Hippocampal formation (tissue), 2 donors: ENCODE measurements at places on chromosomes 7 and 10.

GRCh38 chr7:121876656-121877500 lies 3.9 kb downstream of the PTPRZ1 start:
- no peak for DNase-seq

DNA sequence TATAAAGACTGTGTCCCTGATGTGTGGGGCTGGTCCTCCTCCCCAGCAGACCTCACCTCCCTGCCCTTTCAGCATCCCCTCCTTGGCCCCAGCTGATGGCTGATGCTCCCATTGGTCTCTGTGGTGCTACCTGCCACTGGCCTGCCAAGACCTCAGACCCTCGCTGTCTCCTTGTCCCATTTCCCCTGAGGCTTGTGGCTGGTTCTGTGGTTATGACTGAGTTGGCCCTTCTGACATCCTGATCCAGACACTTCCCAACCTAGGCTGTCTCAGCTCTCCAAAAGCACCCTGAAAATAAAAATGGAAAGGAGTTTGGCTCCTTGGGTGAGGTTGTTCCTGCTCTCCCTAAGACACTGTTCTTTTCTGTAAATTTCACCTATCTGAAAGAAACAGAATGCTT lies 214.2 kb downstream of the RPS24 start:
- DNase-seq, result no peak

GRCh38 chr7:30430276-30430675 lies 48.3 kb downstream of the NOD1 start:
- no peak for DNase-seq

DNA sequence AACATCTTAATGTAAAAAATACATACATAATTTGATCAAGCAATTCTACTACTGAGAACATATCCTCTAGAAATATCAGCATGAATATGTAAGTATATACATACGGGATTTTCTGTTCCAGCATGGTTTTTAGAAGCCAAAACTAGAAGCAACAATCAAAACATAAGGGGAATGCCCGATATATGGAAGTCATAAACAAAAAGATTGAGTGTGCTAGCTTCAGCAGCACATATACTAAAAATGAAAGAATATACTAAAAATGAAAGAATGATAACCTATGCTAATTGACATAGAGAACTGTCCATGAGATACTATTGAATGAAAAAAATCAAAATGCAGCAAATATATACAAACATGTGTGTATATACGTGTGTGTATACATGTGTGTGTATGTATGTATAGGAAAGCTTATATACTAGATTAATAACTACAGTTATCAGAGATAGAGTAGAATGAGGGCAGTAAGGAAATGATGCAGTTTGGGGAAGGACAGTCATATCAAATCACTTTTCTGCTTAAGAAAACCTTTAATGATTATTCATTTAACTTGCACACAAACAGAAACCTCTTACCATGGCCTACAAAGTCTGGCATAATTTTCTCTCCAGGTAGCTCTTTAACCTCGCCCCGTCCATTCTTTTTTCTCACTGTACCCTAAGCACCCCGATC lies 72.9 kb downstream of the NPY start:
- no peak for DNase-seq

DNA sequence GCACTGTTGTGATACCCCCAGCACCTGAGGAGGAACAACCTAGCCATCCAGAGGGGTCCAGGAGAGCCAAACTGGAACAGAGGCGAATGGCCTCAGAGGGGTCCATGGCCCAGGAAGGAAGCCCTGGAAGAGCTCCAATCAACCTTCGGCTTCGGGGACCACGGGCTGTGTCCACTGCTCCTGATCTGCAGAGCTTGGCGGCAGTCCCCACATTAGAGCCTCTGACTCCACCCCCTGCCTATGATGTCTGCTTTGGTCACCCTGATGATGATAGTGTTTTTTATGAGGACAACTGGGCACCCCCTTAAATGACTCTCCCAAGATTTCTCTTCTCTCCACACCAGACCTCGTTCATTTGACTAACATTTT lies 1.6 kb upstream of the CASP2 start:
- peak; percentile 38 for DNase-seq

- no peak for DNase-seq
Observed at GRCh38 chr10:95476469-95477174, 84.5 kb downstream of the SORBS1 start.

DNA sequence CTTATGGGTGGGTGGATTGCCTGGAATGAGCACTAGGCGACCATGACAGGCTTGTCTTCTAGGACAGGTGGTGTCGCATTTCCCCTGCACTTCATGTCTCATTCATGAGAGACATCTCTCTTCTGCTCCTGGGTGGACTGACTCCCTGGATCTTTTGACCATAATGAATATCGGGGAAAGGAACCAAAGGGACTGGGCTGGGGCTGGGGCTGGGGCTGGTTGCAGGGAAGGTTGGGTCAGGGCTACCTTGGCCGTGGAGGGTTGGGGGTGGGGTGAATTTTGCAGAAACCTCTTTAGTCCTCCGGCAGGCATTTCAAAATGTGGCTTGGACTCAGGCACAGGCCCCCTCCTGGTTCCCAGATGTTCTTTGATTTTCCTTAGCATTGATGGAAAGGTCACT lies 319.2 kb downstream of the ZNF716 start:
- no peak for DNase-seq

- no peak for DNase-seq
Observed at GRCh38 chr10:44284198-44285084, 100.5 kb downstream of the CXCL12 start.

DNA sequence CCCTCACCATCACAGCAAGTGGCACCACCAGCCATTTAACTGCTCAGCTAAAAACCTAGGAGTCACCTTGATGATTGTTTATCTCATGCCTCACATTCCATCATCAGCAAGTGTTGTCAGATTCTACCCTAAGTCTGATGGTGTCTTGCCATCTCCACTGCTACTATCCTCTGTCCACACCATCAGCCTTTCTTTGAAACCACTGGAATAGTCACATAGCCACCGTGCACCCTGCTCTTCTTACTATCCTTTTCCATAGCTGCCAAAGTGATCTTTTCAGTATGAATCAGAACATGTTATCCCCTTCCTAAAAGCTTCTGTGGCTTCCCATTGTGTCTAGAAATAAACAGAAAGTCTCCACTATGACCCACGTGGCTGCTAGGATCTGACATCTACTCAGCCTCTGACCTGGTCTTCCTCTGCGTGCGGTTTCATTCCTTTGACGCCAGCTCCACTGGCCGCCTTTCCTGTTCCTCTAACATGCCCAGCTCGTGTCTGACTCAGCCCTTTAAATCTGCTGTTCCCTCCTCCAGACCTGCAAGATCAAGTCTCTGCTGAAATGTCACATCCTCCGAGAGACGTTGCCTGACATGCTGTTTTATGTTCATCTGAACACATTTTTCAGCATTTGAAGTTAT lies 16.5 kb upstream of the CHN2 start:
- DNase-seq, result peak; percentile 14

DNA sequence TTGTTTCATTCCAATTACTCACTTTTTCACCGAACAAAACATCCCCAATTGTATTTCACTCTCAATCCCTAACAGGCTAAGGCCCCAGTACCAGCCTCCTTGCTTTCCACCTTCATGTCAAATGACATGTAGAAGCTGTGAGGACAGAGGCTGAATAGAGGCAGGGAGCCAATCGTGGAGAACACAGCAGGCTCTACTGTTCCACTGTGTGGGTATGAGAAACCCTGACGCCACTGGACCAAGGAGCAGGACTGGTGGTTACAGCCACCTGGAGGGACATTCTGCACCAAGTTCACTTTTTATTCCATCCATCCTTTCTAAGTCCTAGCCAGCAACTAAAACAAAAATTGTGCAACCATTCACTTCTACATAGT lies 502.8 kb downstream of the SORCS1 start:
- no peak for DNase-seq

DNA sequence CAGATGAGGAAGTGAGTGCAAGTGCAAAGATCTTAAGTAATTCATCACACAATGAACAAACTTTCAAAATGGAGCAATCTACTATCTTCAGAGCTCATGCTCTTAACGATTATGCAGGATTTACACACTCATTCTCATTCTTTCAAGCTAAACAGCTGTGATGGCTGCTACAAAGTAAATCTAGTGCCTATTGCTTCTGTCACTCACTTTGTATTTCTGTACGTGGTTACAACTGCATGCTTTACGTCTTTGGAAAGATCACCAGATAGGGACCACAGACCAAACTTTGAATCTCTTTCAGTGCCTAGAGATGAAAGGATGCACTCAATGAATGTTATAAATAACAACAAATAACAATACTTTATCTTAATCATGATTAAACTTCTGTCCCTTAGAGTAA lies 194.6 kb downstream of the MAGI2 start:
- DNase-seq, result no peak

DNA sequence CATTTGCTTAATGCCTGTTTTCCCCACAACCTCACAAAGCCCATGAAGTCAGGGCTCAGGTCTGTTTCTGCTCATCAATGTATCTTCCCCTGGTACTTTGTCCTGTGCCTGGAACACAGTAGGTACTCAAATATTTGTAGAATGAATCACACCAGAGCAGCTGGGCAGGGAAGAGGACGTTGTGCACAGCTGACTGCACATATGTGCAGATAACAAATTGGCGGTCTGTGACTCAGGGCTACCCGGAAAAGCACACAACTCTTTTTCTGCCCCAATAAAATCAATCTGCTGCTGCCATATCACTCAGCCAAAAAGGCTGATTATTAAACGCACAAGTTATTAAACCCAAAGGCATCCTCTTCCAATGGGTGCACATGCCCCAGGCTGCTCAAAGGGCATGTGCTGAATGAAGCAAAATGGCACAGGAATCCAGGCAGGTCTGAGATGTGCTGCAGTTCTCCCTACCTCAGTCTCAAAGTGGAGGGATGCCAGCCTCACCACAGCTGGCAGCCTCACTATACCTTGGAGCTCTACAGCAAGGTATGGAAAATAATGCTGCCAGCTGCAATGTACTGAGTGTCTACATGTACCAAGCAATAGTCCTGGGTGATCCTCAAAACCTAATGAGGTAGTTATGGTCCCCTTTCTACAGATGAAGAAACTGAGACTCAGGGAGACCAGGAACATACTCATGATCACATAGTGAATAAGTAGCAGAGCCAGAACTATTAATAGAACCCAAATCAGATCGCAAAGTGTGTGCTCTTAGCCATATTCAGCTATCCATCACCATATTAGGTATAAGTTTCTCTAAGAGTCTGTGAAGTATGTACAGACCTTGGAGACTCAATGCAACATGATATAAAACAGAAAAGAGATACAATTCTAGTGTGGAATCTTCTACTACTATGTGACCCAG lies 43.4 kb downstream of the SORBS1 start:
- DNase-seq, result no peak

DNA sequence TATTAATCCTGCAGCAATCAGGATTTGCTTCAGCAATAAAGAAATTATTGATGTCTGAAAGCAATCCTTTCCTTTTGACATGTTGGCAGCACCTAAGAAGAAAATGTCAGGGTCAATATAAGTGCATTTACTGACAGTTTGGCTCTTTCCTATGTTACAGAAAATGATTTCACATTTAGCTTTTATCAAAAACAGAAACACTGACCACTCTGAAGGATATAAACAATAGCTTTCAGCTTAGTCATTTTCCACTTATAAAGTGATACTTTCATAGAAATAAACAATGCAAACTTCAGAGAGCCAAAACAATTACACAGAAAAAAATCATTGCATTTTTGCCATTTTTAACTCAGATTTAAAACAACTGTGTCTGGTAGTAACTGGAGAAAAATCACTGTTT lies 325.6 kb upstream of the KAT6B start:
- no peak for DNase-seq

DNA sequence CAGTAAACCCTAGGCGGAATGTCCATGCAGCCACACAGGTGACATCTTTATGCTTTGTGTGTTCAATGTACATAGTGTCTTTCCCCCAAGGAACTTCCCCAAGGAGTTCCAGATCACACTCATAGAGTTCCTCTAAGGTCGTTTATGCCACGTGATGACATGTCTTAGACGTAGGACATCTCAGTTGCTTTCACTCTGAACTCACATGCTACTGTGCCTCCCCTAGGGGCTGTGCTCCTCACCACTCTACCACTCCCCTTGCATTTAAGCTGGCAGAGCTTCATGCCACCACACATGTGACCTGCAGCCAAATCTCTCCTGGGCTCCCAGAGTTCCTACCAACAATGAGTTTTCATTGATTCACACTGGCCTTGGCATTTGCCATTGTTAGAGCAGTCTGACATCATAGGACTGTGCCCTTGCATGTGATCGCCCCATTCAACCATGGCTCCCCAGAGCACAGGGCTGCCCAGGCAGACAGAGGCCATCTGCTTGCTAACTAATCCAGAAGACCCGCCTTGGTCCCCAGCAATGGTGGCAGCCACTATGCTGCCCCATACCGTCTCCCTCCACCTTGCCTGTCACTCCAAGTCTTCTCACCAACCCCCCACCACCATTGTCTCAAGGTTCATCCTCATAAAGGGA lies 95.3 kb upstream of the MACROH2A2 start:
- no peak for DNase-seq

DNA sequence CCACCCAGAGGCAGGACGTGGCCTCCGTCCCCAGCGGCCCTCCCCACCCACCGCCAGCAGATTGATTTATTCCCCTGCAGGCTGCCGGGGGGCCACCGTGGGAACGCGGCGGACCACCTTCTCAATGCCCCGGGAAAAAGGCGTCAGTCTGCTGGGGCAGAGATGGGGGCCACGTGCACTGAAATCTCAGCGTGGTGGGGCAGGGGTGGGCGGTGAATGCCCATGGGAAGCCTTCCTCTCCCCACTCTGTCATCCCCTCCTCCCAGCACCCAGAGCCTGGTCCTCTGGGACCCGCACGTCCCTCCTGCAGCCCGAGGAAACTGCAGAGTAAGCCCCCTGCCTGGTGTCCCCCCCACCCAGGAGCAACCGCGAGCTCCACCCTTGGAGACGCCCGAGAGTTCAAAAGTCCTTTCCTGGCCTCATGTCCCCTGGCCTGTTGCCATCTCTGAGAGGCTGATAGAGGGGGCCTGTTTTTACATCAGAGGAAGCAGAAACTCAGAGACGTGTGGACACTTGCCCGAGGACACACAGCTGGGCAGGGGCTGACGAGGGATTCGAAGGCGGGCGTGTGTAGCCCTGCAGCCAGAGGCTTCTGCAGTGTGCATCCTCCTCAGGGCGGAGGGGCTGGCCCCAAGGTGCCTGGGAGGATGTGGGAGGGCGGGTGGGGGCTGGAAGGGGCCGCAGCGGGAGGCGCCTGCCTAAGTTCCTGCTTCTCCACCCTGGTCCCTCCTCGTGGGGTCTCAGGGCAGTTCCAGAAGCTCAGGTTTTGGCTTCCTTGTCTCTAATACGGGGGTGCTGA lies 21.8 kb downstream of the UNCX start:
- DNase-seq, result no peak

GRCh38 chr7:155237297-155237696 lies 60.4 kb upstream of the INSIG1 start:
- DNase-seq, result no peak
